WERI-Rb-1 (cell line): ENCODE measurements at places on chromosomes 4 and X.

DNA sequence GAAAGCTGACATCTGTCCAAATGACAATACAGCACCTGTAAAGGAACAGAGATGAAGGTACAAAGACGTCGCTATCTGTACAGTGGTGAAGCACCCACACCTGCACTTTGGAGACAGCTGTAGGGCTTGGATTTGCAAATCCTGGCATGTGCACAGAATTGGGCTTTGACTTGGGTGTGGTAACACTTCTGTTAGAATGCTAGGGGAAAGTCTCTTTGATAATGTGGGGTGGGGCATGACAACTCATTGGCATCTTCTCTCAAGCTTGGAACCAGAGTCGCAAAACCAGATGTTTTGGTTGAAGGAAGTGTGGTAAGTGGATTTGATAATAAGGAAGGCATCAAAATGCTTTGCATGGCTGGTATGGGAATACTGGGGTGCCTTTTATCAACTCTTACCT is 55.5 kb downstream of the VCX3B start:
- no peak for DNase-seq

- DNase-seq = no peak
Observed at GRCh38 chrX:131791608-131792355, 231.3 kb upstream of the STK26 start.

- DNase-seq = no peak
Observed at GRCh38 chr4:26741491-26741871, 119.2 kb upstream of the STIM2 start.

GRCh38 chrX:22758807-22759481 is 240.8 kb upstream of the DDX53 start:
- no peak for DNase-seq

DNA sequence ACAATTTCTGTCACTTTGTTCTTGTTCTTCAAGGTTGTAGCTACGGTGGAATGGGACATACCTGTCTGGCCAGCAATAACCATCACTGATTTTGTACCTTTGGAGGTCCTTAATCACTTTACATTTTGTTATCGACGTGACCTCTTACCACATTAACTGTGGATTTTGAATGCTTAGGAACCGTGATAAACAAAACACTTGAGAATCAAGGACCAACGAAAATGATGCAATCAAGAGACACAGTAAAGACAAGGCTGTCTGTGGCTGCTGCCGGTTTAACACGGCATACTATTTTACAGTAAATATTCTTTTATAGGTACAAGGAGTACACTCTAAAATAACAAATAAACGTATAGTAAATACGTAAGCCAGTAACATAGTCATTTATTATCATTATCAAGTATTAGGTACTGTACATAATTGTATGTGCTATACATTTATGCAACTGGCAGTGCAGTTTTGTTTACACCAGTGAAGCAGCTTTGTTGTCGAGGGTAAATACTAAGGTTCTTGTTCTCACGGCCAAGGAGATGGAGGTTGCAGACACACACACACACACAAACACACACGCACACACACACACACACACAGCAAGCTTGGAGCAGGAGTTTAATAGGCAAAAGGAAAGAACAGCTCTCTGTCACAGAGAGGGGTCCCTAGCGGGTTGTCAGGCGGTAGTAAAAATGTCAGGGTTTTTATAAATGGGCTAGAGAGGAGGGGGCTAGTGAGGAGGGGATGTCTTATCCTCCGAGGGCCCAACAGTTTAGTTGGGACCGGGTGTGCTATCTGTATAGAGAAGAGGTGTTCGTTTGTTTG is 194.7 kb upstream of the CXorf51B start:
- DNase-seq = no peak

DNA sequence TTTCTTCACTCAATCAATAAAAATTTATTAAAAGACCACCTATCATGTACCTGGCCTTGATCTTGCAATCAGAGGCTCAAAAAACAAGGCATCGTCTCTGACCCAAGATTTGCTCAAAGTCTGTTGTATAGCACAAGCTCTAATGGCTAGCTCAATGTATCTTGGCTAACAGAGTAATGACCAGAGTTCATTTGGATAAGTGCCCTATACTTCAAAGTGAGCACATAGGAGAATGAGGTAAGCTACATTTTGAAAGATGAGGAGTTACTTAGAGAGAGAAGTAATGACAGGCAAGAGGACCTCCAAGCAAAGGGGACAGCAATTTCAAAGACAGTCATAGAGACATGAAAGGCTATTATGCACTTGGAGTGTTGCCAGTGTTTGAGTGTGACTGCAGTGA is 22.9 kb upstream of the GABRQ start:
- no peak for DNase-seq

- DNase-seq = no peak
Observed at GRCh38 chr4:185836241-185837084, 24.5 kb upstream of the SORBS2 start.

- no peak for DNase-seq
Observed at GRCh38 chrX:96435378-96436035, 249.1 kb upstream of the DIAPH2 start.

- DNase-seq = no peak
Observed at GRCh38 chr4:52862639-52863161, 583 bp downstream of the RASL11B start.

DNA sequence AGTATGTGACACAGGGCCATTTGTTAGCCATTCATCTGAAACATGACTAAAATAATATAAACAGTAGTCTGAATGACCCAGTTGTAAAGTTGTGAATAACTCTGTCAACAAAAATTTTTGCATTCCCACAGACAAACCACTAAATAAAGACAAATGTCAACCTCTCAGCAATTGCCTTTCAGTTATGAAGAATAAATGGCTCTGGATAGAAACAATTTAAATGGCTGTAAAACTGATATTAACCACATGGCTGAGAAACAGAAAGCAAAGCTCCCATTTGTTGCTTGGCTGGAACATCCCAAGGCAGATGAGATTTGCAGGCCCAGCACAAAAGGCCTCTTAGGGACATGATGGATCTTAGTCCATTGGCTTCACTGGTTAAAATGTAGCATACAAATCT is 296.3 kb downstream of the GALNTL6 start:
- DNase-seq = no peak

DNA sequence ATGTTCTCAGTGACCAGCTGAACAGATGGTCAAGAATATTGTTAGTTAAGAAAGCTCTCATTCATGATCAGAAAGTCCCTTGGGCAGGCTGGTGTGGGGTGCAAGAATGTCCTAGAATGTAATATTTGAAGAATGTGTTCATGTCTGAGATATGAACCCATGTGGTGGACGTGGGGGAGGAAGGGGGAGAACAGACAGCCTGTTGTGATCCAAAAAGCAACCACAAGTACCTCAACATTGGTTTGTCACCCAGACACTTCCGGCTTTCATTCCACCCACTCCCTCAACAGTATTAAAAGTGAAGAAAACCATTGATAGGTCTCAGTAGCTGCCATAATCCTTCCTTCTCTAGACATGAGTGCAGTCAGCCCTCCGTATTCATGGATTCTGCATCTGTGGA is 82.2 kb downstream of the MAML3 start:
- peak; percentile 25 for DNase-seq

GRCh38 chr4:76570141-76570973 is 135.3 kb downstream of the SHROOM3 start:
- no peak for DNase-seq

- no peak for DNase-seq
Observed at GRCh38 chr4:132488555-132488954, 660.5 kb upstream of the PCDH10 start.

DNA sequence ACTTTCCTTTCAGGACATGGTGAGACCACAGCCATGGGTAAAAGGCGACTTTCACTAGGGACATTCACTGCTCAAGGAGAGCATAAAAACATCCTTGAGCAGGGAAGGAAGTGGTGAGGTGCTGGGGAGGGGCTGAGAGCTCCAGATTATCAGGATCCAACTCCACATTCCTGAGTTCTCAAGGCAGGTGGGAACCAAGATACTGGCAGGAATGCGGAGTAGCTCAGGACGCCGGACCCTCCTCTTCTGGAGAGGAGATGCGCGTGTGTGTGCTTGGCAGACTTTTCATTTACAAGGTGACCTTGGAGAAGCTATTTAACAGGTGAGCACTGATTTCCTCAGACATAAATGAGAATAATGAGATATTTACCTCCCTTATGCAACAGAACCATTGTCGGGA is 41.3 kb upstream of the TXK start:
- DNase-seq = no peak

DNA sequence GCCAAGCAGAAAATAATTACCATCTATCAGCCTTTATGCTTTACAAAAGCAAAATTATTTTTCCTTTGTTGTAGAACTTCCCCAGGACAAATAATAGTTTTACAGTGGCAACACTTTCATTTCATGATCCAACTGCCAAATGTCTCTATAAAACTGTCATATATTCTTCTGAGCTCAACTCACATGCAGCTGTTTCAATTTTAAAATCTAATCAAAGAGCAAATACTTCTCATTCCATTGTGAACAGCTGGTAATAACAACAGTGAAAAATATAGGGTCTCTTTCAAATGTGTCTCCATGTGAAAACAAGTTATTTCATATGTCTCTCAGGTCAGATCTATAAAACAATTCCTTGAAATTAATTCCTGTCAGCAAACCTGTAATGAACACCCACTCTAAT is 270.6 kb upstream of the SLC7A11 start:
- DNase-seq = no peak

DNA sequence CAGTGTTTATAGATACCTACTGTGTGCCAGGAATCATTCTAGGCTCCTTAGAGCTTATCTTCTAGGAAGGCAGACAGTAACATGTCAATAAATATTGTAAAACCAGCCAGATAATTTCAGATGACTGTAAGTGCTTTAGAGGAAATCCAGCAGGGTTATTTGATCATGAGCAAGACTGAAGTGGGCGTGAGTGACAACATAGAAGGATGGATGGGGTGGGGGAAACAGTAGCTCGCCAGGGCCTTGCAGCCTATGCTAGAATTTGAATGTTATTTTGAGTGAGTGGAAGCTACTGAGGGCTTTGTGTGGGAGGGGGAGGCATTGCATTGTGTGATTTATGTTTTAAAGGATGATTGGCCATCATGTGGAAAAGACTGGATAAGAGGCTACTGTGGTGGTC is 6.7 kb downstream of the SRD5A3 start:
- no peak for DNase-seq

- no peak for DNase-seq
Observed at GRCh38 chr4:141804836-141805235, 168.5 kb downstream of the IL15 start.

- no peak for DNase-seq
Observed at GRCh38 chr4:8086783-8087445, 71.7 kb downstream of the ABLIM2 start.

DNA sequence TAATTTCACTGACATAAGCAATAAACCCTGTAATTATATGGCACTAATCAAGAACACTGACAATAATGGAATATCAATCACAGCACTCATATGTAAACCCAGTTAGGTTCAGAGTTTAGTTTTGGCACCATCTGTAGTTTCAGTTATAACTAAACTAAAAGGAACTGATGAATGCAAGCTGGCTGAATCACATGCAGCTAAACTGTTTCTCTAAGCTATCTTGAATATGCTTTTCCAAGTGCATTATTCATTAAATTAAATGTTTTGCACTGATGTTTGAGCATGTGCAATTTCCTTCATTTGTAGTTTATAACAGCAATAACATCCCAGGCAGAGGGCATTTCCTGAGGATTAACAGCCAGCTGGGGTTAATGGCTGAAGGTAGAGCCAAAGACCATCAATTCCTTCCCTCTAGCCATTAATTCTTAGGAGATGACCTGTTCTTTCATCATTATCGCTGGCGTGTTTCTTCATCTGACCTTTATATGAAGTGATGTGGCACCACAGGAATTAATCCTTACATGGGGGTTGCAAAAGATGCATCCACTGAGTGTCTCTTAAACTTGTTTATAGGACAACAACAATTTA is 562.8 kb upstream of the IGFBP7 start:
- DNase-seq = no peak

DNA sequence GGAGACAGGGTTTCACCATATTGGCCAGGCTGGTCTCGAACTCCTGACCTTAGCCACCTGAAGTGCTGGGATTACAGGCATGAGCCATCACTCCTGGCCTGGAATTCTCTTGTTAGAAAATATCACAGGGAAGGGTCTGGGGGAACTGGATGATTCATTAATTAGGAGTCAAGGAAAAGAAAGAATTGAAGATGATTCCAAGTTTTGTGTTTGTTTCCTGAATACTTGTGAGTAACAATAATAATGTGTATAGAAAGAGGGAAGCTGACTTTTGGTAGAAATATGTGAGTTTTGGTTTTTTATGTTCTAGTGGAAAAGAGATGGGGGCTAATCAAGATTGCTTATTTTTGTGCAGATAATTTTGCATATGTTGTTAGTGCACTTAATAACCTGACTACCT is 77.3 kb upstream of the CLNK start:
- DNase-seq = no peak

- no peak for DNase-seq
Observed at GRCh38 chrX:107507744-107508117, 58.3 kb downstream of the FRMPD3 start.

DNA sequence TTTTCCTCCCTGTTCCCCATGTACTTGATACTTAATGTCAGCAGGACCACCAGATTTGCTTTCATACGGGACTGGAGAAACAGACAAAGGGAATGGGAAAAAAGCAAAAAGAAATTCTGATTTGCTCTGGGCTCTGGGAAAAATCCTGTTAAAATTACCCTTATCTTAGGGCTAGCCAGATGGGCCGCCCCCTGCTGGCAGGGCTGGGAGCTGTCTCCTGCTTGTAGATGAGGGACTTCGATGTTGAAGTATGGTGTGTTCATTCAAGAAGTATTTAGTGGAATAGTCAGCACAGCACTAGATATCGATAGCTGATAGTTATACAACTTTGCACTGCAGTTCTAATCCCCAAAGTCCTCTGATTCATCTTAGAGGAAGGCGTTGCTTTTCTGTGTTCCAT is 45.8 kb downstream of the BCORL1 start:
- DNase-seq = peak; percentile 26

DNA sequence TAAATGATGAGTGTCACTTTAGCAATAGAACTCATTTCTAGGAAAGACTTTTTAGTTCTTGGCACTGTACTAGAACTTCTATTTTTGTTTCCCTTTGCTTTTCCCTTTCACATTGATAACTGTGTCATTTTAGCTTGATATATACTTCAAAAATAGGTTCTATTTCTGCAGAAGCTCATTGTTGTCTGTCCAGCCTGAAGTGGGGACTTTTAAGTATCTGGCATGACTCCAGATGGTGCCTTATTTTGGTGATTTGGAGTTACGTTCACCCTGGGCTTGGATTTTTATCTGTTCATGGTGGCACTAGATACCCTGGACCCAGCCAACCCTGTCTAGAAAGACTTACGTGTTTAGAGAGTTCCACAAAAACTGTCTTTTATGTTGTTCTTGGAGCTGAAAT is 3.4 kb downstream of the ABHD18 start:
- DNase-seq = no peak

DNA sequence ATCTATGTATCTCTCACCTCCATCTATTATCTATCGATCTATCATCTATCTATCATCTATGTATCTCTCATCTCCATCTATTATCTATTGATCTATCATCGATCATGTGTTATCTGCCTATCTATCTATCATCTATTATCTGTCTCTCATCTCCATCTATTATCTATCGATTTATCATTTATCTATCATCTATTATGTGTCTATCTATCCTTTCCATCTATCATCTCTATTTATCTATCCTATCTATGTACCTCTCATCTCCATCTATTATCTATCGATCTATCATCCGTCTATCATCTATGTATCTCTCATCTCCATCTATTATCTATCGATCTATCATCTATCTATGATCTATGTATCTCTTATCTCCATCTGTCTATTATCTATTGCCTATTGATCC is 188.1 kb downstream of the ASMT start:
- no peak for DNase-seq
